Erythroblast (primary cell): ENCODE measurements at places on chromosomes 1 and 21.

DNA sequence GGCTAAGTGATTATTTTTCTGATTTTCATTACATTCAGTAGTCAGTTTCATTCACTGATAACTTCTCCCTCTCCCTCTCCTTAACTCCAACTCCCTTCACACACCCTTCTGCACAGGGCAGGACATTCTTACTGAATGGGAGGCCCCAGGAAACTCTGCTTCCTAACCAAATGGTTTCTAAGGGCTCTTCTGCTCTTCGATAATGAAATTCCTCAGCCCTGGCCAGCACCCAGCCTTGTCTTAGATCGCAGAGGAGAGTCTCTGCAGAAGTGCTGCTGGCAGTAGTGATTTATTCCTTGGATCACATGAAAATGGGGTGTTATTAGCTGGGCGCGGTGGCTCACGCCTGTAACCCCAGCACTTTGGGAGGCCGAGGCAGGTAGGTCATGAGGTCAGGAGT lies 16.4 kb downstream of the PLEKHM2 start:
- DNase-seq = no peak

- peak; percentile 8 for DNase-seq
Observed at GRCh38 chr21:39004634-39005501, 178.4 kb downstream of the PSMG1 start.

DNA sequence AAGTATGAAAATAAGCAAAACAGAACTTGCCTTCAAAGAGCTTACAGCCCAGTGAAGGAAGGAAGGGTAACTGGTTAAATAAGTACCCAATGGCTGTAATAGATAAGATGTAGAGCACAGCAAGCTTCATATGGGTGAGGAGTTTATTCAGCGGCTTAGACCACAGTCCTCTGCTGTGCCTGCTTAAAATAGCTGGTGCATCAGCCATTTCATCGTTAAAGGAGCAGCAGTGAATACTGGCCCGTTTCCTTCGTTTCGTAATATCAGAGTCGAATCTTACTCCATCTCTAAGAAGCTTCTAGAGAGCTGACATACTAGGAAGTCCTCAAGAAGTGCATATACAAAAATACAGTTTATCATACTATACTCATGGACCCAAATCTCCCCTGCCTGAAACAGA lies 286.5 kb downstream of the NFIA start:
- DNase-seq = peak; percentile 11

DNA sequence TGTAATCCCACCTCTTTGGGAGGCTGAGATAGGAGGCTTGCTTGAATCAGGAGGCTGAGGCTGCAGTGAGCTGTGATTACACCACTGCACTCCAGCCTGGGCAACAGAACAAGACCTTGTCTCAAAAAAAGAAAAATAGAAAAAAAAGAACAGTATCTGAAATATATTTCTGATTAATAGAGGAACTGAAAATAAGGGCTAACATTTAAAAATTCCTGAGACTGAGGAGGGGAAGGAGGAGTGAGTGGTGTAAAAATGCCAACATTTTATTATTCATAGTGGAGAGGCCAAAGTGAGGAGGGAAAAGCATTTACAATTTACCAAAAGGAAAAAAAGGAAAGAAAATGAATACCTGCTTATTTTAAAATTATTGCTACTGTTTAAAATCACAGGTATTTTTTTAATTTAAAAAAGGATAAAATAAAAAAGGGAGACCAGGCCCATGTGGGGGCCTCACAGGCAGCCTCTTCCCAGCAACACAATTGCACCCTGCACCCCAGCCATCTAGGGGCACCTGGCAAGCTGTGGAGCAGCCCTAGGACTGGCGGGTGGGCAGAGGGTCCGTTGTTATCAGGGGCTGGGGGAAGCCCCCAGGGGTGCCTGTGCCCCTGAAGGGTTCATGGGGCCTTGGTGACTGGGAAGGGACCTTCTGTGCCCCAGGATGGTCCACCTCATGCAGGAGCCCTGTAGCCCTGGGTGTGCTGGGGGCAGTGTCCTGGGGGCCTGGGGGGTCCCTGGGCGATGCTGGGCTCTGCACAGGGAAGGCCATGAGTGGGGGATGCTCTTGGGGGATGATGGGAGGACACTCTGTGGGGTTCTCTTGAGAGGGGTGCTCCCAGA lies 34.8 kb upstream of the ADARB1 start:
- no peak for DNase-seq
